Epithelial cell of esophagus (primary cell): ENCODE measurements at places on chromosomes 3 and 15.

DNA sequence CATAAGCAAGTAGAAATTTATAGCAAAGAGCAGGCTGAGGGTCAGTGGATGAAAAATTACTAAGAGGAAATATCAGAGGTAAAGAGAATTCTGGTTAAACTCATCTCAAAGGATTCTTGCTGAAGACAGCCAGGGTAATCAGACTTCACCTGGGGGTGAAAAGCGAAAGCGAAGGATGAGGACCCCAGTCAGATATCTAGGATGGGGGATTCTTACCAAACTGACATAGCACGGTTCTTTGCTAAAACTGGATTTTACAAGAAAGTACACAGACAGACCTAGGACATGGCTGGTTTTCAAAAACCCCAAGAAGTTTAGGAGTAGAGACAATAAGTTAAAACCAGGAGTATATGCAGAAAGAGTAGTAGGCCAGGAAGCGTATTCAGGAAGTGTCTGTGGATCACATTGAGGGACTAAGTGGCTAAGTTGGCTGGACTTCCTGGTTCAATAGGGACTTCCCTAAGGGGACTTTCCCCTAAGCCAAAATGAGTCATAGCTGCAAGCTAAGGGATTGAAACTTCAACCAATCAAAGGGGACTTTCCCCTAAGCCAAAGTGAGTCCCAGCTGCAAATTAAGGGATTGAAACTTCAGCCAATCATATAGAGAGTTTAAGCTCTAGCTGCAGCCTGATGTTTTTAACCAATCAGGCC lies 2.4 kb upstream of the CFAP91 start:
- DNase-seq = peak; percentile 58

- DNase-seq = no peak
These were observed 3.8 kb upstream of the ZNF385D start for GRCh38 chr3:21754839-21755238.

DNA sequence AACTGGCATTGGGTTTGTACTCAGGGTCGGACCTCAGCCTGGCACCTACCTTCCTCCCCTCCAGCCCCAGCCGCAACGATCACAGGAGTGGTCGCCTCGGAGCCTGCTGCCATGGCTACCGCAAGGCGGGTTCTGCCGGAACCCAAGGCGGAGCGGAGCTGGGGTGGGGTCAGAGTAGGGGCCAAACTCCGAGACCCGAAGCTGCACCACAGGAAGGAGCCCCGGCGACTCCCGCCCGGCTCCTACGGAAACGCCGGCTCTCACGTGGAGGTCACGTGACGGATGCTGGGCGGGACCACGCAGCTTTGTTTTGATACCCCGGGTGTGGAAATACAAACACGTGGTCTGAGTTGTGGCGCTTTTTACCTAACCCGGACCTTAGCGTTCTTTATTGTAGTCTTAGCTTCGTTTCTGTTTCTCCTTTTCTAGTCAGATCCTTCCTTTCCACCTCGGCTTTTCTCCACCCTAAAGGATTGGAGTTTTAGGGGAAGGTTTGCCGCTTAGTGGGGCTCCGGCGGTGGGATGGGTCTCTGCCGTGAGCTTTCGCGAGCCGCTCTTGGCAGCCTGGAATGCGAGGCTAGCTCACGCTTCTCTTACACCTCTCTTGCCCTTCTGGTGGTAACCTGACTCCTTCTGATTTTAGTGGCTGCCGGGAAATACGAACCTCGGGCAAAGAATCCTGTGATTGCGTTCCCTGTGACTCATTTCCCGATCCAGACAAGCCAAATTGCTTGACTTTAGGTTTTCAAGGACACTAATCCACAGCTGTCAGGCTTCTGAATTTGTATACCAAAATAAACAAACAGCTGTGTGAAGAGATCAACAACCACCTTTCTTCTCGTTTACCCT lies at the start of gene HSPBAP1:
Gene HSPBAP1 (minus strand): TSS at position 264 of the 849 bp plus-strand sequence. CDS start 151 bp downstream, at position 113.
- DNase-seq = peak; percentile 97

GRCh38 chr15:82168296-82168695 lies 94.2 kb downstream of the EFL1 start:
- no peak for DNase-seq

DNA sequence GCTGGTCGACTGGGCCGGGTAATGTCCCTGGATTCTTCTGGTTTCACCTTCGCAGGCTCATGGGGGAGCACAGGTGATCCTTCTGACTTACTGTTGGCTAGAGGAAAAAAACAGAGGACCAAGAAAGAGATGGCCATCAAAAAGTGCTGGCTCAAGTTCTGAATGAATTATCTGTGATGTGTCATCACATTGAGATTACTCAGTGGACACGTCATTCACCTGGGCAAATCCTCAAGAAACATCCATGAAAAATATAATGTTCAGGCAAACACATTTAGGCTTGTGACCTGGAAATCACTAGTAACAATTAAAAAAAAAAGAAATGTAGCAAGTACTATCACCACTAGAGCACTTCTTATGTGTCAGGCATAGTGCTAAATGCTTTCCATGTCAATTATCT lies 81.5 kb upstream of the SLC2A2 start:
- peak; percentile 75 for DNase-seq

DNA sequence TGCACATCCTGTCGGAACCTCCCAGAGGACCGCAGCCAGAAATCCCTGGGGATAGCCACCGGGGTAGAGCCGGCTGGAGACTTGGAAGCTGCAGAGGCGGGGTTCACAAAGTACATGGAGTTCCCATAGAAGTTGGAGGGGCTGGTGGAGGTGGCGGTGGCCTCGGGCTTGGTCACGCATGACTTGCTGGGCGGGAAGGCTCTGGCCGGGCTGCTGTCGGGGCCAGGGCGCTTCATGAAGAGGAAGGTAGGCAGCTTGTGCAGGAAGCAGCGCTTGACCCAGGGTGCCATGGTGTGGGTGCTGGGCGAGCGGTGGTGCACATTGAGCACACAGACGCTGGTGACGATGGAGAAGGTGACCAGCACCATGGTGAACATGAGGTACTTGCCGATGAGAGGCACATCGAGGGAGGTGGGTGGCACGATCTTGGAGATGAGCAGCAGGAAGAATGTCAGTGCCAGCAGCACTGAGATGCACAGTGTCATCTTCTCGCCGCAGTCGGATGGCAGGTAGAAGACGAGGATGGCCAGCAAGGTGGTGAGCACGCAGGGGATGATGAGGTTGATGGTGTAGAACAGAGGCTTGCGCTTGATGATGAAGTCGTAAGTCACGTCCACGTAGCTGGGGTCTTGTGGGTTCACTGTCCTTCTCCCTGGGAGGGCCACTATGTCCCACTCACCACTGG lies 8.4 kb upstream of the CHRNA3 start:
- no peak for DNase-seq

GRCh38 chr15:56251315-56252095 lies 7.8 kb upstream of the RFX7 start:
- DNase-seq = no peak

GRCh38 chr15:41919201-41919820 lies 25.5 kb upstream of the SPTBN5 start:
- no peak for DNase-seq

- DNase-seq = peak; percentile 73
These were observed 13.1 kb downstream of the FLNB start for GRCh38 chr3:58021072-58021959.

- no peak for DNase-seq
These were observed 247.1 kb upstream of the ST8SIA2 start for GRCh38 chr15:92146511-92147150.

GRCh38 chr3:126414961-126415660 lies 20.4 kb downstream of the CFAP100 start:
- DNase-seq = no peak

DNA sequence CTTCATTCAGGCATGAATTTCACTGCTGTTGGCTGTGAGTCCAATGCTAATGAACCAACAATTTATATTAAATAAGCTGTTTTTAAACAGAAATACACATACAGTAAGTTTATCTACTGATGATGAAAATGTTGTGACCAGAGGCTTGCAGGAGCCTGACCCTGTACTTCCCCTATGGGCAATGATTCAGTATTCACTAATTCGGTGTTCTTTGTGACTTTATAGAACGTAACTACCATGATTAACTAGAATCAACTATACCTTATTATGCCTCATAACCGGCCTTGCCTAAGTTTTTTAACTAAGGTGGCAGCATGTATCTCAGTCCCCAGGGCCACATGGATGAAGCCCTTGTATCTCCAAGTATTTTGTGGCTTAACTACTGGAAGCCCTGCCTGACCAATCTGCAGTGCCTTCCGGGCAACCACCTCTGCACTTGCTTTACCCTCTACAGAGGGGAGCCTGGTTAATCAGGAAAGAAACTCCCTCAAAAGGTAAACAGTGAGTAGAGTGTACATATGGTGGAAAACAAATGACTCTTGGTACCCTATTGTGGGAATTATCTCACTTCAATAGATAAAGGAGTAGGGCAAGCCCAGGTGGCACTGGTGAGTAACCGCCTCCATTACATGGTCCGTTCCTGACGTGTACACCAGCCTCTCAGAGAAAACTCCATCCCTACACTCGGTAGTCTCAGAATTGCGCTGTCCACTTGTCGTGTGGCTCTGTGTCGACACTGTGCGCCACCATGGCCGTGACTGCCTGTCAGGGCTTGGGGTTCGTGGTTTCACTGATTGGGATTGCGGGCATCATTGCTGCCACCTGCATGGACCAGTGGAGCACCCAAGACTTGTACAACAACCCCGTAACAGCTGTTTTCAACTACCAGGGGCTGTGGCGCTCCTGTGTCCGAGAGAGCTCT lies 11.6 kb upstream of the CLDN18 start:
- peak; percentile 27 for DNase-seq

- DNase-seq = peak; percentile 33
These were observed 32.7 kb upstream of the ZBTB38 start for GRCh38 chr3:141335531-141336061.

DNA sequence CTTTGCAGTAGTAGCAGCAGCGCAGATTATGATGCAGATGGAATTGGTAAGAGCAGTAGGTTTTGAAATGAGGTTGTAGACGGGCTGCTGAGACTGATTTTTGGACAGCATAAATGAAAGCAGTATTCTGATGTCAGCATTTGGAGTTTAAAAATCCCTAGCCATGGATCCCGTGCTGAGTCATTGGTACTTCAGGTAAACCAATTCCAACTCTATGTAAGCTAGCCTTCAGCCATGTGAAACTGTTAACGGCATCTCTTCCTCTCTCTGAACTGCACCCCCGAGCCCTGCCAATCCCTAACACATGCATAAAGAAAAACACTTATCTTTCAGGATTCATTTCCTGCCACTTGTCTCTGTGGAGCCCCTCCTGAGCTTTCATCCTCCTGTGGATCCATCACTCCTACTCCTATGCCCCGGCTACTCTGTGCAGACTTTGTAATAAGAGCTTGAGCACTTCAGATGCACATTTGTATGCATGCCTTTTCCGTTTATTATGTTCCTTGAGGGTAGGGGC lies 119.0 kb downstream of the AKAP13 start:
- DNase-seq = no peak

DNA sequence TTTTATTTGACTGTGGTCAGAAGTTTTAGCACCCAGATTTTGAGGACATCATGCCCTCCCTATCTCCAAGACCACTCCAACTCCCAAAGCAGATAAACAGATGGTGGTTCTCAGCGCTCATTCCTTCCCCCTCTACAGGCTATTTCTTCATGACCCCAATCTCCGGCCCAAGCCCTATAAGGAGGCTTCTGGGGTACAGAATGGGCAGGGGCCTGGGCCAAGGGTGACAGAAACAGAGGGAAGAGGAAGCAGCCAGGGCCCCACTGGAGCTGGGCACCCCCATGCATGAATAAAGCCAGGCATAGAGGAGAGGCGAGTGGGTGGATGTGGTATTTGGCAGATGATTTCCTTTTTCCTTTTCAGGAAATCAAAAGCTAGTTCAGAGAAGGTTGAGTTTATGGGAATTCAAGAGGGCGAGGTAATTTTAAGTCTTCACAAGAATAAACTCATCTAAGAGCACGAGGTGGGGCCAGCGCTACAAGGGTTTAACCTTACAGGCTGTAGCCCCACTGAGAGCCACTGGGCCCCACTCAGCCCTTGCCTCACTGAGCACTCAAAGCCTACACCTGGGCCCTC lies 104.8 kb upstream of the HERC1 start:
- no peak for DNase-seq

- no peak for DNase-seq
These were observed 62.1 kb downstream of the ZNF621 start for GRCh38 chr3:40586901-40587300.

GRCh38 chr3:152564459-152564858 lies 270.5 kb upstream of the P2RY1 start:
- no peak for DNase-seq

DNA sequence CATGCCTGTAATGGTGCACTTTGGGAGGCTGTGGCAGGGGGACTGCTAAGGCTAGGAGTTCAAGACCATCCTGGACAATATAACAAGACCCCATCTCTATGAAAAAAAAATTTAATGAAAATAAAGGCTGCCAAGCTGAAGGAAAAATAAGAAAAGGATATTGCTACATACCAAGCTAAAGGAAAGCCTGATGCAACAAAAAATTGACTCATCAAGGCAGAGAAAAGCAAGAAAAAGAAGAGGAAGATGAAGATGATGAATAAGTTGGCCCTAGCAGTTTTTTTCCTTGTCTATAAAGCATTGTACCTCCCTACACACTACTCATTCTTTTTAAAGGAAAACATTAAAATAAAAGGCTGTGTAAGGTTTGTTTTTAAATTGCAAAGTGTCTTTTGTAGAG lies 441.9 kb upstream of the MDFIC2 start:
- DNase-seq = peak; percentile 55

DNA sequence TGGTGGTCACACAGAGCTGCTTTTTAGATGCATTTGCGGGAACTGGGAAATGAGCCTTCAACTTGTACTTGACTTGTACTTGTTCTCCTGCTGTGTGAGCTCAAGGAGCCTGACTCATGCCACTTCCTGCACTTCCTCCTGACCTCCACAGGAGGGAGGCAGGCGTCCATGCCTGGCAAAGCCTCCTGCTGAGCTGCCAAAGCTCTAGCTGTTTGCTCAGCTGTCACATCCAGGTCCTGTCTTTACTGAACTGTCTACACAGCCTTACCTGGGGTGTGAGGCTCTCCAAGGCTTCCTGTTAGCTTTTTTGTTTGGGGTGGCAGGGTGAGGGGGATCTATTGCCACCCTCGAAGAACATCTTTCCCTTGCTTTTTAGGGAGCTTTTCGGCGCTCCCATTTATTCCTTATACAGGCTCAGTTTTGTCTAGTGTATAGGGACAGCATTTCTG lies 6.4 kb downstream of the THPO start:
- peak; percentile 88 for DNase-seq

GRCh38 chr3:16132190-16132589 lies 42.3 kb upstream of the GALNT15 start:
- peak; percentile 36 for DNase-seq

GRCh38 chr15:74903676-74904075 lies 3.0 kb downstream of the FAM219B start:
- DNase-seq = no peak

DNA sequence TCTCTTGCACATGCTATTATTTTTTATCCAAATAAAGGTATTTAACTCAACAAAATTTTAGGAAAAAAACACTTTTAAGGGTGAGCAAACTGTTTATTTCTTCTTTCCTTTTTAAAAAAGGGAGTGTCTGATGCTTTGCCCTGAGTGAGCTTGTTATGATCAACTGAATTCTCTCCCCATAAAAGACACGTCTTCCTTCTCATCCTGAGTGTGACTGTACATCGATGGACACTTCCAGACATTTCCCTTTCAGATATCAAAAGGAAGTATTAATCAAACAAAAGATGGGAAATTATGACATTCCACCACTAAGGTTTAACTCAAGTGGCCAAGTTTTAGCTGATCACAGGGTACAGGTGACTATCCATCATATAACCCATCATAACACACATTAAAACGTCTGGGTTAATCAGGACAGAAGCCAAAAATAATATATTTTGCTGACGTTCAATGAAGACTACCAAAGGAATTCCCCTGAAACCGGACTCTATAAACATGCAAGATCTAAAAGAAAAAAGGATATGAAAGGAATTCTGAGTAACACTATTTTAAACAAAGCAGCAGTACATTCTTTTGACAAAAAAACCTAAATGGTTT lies 354.8 kb downstream of the MECOM start:
- no peak for DNase-seq

- peak; percentile 9 for DNase-seq
These were observed 284.6 kb upstream of the RARB start for GRCh38 chr3:25143356-25144025.
